ENCODE measurements at places on chromosomes 13 and 19.

DNA sequence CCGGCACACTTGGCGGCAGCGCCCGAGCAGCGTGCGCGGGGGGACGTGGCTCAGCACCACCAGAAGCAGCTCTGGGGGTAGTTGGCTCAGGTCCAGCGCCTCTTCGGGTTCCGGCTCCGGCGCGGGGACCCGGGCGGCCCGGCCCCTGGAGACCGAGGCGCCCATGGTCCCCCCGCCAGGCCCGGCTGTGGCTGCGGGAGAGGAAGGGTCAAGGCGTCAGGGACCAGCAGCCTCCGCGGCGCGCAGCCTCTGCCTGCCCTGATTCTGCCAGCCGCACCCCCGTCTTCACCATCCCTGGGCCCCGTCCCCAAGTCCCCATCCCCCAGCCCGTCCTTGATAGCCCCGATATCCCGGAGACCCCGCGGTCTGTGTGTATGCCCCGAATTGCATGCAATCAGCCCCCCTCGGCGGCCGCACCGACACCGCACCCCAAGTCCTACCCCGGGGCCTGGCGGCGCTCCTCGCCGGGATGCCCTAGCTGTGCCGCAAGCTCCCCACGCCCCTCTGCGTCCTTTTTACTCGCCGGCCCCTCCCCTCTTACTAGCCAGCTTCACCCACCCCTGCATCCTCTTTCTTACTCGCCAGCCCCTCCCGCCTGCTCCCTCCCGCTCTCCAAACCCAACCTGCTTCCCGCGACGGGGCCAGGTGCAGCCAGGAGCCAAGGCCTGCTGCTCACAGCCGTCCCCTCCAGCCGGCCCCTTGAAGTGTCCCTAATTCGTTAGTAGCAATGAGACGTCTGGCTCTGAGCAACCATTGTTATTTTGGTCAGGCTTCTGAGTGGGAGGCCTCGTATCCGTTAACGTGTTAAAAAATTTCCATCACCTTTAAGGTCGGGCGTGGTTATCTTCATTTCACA lies at the start of gene FBXO27:
Gene FBXO27, minus strand, starts transcription at position 487 of the 856 bp plus-strand sequence. Its CDS starts 322 bp downstream, at position 165.
- DNase-seq, result no peak

DNA sequence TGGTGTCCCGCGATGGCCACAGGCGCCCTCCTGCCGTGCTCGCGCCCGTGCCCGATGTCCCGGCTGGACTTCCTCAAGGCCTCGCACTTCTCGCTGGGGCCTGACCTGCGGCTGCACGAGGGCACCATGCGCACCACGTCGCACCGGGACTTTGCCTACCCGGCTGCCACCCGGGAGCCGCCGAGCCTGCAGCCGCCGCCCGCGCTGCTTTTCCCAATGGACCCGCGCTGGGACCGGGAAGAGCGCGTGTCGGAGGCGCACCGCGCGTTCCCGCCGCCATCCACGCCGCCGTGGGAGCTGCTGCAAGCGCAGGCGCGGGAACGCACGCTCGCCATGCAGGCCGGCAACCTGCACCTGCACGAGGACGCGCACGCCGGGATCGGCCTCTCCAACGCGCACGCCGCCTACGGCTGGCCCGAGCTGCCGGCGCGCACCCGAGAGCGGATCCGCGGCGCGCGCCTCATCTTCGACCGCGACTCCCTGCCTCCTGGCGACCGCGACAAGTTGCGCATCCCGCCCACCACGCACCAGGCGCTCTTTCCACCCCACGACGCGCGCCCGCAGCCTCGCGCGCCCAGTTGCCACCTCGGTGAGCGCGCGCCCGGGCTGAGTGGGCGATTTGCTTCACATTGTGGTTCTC lies 12.1 kb upstream of the PEX11G start:
- no peak for DNase-seq

GRCh38 chr13:40679480-40679985 lies 13.1 kb upstream of the FOXO1 start:
- DNase-seq, result no peak

- no peak for DNase-seq
These were observed 56.7 kb upstream of the WASF3 start for GRCh38 chr13:26500618-26501320.

- DNase-seq, result no peak
These were observed 15.7 kb downstream of the PNPLA6 start for GRCh38 chr19:7550987-7551761.

DNA sequence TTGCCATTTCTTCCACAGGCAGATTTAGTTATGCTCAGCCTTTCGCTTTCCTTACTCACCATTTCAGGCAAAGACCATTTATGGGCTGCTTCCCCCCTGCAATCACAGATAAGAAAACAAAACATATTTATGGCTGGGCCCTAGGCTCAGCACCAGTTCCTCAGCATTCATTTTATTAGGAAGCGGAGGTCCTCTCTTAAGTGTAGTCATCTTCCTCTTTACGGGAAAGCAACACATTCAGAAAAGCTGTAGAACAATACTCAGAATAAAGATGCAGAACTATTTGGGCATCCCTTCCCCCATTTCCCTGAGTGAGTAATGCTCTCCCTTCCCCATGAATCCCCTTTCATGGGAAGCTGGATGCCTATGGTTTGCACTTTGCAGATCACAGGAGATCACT lies 27.9 kb downstream of the FLT1 start:
- DNase-seq, result no peak

GRCh38 chr13:85663856-85664255 lies 135.4 kb downstream of the SLITRK6 start:
- no peak for DNase-seq

- no peak for DNase-seq
These were observed 660 bp downstream of the CIC start for GRCh38 chr19:42269478-42270345.

DNA sequence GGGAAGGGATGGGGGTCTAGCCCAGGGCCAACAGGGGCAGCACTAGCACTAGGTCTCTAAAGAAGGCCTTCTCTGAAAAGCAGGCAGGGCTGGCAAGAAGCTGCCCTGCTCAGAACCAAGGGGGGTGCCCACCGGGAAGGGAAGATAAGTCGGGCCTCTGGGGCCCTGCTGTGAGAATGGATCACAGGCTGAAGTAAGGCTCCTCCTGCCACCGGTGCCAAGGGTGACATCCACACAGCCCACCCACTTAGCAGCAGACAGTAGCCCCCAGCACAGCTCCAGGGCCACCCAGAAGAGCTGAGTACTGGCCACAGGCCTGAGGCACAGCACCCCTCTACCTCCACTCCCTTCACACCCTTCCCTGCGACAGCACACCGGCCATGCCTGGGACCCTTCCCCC lies 5.9 kb downstream of the ELL start:
- no peak for DNase-seq

- peak; percentile 3 for DNase-seq
These were observed 260.9 kb downstream of the MTUS2 start for GRCh38 chr13:29081036-29081435.

- no peak for DNase-seq
These were observed 11.6 kb downstream of the PARP4 start for GRCh38 chr13:24500977-24501376.

DNA sequence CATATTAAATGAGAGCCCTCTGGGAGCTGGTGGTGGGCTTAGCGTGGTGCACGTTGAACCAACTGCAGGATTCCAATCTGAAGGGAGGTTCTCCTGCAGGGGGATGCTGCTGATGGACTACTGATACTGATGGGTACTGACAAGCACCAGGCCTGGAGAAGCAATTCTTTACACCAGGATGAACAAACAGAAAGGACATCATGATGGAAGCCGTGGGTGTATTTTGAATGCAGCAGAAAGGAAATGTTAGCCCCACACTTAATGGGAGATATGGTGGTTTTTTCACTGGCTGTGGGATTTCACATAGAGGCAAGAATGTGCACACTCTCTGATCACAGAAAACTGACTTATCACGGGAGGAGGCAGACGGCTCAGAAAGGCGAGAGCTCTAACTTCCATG lies 299.7 kb downstream of the TEX29 start:
- DNase-seq, result no peak

DNA sequence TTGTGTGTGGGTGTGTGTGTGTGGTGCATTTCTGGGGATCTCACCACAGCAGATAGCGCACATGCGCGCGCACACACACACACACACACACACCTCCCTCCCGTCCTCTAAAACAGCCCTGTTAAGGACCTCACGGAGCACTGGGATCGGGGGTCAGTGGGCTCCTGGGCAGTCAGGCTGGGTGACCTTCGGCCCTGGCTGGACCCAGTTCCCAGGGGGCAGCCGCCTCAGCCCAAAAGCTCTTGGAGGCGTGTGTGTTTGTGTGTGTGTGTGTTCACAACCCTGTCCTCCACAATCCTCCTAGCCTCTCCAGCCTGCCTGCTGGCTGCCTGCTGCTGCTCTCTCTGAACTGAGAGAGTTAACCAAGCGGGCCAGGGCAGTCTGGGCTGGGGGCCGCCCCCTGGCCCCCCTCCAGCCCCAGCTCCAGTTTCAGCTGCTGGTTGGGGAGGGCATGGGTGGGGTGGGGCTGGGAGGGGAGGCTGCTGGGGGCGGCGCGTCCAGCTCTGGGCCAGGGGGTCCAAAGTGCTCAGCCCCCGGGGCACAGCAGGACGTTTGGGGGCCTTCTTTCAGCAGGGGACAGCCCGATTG lies at the start of gene FXYD1:
Gene FXYD1, plus strand, starts transcription at position 520 of the 588 bp plus-strand sequence. CDS start 1,256 bp downstream, outside the sequence.
- no peak for DNase-seq

Data from T-helper 9 cell (primary cell).